ENCODE measurements at places on chromosomes 4 and X.

DNA sequence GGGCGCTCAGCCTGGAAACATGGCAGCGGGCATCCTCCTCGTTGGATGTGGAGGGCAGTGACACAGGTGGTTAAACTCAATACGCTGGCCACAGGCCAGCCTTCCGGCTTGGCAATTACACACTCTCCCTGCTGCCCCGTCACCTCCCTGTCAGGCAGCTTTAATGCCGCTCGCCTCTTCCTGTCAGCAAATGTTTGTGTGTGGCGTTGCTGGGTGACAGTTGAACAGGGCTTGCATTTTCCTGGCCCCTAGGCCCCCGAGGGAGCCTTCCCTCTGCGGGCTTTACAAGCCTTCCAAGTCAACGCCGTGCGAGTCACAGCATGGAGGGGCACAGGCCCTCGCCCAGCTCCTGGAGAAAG, 620.0 kb downstream of the BCOR start:
- DNase-seq: no peak

GRCh38 chrX:129783291-129783713, 3.6 kb downstream of the SASH3 start:
- DNase-seq: no peak

DNA sequence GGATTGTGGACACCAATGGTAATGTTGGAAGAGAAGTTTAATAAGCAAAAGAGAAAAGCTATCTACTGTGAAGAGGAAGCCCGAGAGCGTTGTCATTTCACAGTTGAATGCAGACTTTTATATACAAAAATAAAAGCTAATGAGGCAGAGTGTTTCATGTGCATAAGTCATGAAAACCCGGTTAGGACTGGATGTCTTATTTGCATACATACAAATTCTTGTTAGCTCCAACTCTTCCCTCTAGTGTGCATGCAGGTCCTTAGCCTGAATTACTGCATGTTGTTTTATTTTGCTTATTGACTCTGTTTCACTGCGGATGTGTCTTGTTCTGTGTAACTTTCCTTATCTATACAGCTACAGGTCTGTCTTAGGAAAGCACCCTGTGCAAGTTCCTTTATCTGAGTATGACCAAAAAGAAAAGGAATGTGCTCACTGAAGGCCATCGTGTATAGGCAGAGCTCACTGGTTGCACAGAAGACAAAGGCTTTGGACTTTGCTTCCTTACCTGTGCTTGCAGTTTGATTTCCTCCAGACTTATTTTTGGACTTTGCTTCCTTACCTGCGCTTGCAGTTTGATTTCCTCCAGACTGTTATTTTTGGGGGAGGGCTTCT, 25.1 kb upstream of the UGT2B11 start:
- DNase-seq: no peak

GRCh38 chr4:5931526-5931925, 38.6 kb upstream of the CRMP1 start:
- no peak for DNase-seq

All from KG1 (cell line).